Tibial nerve (tissue), 4 donors: ENCODE measurements at places on chromosomes 7 and 10.

GRCh38 chr10:112524641-112525040 is 77.6 kb downstream of the VTI1A start:
- H3K4me1 ChIP-seq, result no peaks in the 10 kb centered on the region
- H3K4me3 ChIP-seq, result no peak overlapping the region
- no peak overlapping the region for H3K27ac ChIP-seq

DNA sequence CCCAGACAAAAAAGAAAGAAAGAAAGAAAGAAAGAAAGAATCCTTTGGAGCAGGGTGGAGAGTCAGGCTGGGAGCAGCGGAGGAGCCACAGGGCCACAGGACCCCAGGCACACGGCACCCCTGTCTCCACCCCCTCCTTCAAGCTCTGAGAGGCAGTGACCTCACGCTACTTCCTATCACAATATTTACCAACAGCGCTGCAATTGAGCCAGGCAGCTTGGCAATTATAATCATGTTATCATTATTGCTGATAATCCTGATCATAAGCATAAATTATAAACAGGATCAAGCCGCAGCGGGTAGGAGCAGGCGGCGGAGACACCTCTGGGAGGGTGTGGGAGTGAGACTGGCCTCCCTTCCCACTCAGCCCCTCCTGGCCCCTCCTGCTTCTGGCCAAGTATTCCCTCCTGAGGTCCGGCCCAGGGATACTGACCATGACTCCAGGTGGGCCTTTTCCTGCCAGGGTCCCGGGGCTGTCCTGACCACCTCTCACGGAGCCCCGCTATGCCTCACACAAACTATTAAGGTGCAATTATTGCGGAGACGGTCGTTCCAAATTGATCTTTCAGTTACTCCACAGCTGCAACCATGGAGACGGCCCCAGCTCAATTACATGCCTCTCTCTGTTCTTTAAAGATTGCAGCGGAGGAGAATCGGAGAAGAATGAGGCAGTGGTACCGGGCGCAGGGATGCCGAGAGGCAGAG is 10.0 kb upstream of the GTF2IRD1 start:
- no peak overlapping the region for H3K4me3 ChIP-seq
- H3K27me3 ChIP-seq, result no peaks in the 10 kb centered on the region
- no peaks in the 10 kb centered on the region for H3K4me1 ChIP-seq
- no peak for DNase-seq
- H3K36me3 ChIP-seq, result no peaks in the 10 kb centered on the region
- no peak overlapping the region for H3K27ac ChIP-seq

DNA sequence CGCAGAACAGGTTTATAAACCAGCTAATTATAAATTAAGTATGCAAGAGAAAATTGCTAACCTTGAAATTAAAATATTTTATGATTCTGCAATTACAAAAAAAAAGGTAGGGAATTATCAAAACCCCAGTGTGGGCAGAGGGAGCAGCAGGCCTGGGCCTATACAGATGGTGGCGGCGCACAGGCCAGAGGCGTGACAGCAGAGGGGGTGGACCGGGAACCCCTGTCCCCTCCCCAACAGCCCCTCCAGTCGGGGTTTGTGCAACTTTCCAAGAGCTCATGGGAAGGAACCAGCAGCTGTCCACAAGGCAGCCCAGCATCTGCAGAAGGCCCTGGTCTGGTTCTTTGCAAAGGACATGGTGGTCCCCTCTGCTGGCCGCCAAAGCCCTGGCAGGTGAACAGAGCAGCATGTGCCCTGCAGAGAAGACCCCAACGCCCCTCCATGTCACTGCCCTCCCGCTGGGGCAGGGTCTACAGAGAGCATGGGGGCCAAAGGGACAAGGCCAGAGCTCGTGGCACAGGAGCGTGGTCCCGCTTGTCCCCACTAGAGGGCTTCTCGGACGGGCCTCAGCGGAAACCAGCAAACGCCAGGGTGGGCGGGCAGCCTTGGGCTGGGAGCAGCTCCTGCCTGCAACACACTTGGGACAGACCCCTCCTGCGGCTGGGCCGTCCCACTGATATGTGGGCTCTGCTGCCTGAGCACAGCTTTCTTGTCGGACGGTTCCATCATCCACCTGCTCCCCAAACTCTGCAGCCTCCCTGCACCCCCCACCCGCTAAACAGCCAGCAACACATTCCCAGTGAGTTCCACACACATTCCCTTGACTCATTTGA is 75.1 kb downstream of the EBF3 start:
- DNase-seq, result no peak
- H3K4me3 ChIP-seq, result no peak overlapping the region
- no peaks in the 10 kb centered on the region for H3K27me3 ChIP-seq
- H3K36me3 ChIP-seq, result no peaks in the 10 kb centered on the region

GRCh38 chr7:98189559-98189958 is 21.7 kb upstream of the BHLHA15 start:
- no peaks in the 10 kb centered on the region for H3K4me1 ChIP-seq
- no peak overlapping the region for H3K27ac ChIP-seq
- H3K4me3 ChIP-seq, result no peak overlapping the region

DNA sequence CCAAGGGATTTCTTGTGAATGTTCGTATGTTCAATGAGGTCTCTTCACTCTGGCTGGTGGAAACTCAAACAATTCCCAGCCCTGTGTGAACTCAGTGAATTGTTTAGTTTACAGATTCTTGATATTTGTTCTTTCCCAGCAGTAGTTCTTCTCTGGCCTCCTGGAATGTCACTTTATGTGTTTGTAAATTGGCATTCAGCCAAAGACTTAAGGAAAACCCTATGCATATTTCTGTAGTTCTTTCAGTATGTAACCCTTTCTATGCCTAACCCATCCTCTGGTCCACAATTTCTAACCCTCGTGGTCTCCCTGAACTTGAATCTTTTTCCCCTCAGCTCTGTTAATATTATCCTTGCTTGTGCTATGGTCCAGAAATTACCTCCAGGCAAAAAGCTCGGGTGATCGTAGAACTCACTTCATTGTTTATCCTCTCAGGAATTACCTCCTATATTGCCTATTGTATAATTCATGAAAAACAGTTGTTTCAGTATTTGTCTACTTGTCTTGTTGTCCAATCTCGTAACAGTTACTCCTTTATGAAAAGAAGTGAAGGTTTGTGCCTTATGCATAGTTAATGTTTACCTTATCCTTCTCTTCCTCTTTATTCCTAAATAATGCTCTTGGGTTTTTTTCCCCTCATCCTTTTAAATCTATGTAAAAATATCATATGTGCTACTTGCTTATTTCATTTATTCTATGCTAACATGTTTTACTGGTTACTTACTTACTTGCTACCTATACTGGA is 23.7 kb upstream of the AGR3 start:
- no peaks in the 10 kb centered on the region for H3K36me3 ChIP-seq
- H3K27me3 ChIP-seq, result no peaks in the 10 kb centered on the region
- no peak for DNase-seq
- no peaks in the 10 kb centered on the region for H3K4me1 ChIP-seq
- H3K4me3 ChIP-seq, result no peak overlapping the region
- no peak overlapping the region for H3K27ac ChIP-seq

GRCh38 chr7:146002431-146003078 is 114.0 kb upstream of the CNTNAP2 start:
- H3K4me1 ChIP-seq, result no peaks in the 10 kb centered on the region
- H3K36me3 ChIP-seq, result no peaks in the 10 kb centered on the region
- H3K27me3 ChIP-seq, result no peaks in the 10 kb centered on the region
- no peak overlapping the region for H3K27ac ChIP-seq
- H3K4me3 ChIP-seq, result no peak overlapping the region
